Small intestine (tissue), 16 donors: ENCODE measurements at places on chromosomes 3 and 15.
A peak's percentile ranks its signal among the peaks of the same experiment; 100 is the strongest.

DNA sequence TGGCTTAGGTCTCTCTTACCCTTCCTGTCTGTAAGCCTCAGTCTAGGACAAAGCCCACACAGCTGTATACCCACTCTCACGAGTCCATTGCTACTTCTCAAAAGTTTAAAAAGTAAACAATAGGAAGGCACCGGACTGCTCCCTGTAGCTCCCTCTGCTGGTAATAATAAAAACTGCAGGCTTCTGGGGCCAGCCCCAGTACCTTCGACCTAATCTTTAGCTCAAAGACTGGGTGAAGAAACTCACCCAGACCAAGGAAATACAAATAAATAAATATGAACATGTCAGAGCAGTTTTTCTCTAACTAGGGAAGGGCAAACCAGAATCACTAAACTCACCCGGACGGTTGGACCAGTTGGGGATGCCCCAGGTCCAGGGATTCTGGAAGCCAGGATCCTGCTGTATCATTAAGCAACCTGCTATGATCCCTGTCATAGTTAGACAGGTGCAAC is 5.0 kb downstream of the FAM219B start:
- DNase-seq = peak; percentile 77

GRCh38 chr15:47959617-47960413 is 161.0 kb upstream of the SLC24A5 start:
- peak; percentile 72 for DNase-seq

GRCh38 chr3:169694117-169694516 is 30.6 kb upstream of the MECOM start:
- no peak for DNase-seq

DNA sequence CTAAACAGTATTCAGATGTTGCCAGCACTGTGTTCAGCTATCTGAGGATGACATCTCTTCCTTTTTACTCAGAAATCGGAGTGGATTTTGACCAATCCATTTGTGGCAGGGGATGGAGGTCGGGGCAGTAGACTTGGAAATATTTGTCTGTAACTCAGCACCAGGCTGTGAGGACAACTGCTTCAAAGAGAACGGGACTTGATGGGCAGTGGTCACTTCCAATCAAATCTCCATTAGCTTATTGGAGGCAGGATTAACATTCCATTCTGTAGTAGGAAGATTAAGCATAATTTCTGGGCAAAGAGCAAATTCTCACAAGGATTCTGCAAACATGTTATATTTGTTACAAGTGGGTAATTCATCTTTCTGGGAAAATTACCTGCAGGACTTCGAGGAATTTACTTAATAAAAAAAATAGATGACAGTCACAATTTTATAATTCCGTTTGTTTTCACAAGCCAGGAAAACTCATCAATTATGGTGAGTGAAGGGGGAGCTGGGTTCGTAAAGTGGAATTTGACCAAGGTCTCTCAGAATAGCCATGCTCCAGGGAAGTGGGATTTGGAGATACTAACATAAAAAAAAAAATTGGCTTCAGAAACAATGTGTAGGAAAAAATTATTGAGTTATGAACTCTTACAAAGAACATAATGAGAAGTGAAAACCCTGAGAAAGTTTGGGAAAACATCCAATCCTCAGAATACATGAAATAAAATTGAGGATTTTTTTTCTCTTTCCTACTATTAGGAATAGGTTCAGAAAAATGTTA is 18.1 kb downstream of the CRABP1 start:
- no peak for DNase-seq

DNA sequence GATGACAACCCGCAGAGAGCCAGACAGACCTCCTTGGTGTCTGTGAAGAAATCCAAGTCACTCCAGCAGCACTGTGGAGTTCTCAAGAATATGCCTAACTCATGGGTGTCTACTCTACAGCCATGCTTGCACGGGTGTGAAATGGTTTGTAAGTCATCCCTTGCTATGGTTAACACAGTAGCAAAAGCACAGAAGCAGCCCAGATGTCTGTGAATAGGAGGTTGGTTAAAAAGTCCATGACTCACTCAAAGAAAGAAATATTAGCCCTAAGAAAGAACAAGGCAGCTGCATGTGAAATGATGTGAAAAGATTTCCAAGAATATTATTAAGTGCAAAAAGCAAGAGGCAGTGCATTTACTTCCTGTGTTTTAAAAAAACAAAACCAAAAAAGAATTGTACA is 12.1 kb upstream of the LIMD1 start:
- no peak for DNase-seq

DNA sequence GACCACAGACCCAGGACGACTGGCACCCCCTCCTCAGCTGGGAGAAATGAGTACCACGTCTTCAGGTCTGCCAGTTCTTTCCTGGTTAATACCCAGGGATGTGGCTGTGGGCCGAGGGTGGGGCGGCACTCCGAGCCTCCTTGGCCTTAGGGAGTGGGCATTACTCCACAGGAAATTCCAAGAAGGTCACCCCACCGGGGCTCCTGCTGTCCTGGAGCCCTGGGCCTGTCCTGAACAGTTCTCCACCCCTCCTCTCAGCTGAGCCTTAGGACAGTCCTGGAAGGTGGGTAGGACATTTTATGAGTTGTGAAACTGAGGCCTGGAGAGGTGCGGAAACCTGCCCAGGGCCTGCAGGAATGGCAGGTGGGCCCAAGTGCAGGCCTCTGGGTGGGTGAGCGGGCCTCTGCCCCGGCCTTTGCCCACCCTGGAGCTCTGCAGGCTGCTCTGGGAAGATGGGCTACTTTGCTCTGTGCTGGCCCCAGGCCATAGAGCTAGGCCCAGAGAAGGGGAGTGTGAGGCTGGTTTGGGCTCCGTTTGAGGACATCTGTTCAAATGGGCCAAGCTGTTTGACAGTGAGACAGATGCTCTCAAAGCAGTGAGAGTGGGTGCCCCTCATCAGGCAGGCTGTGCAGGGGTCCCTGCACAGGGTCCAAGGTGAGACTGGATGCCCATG is 103.1 kb downstream of the TMEM266 start:
- no peak for DNase-seq

DNA sequence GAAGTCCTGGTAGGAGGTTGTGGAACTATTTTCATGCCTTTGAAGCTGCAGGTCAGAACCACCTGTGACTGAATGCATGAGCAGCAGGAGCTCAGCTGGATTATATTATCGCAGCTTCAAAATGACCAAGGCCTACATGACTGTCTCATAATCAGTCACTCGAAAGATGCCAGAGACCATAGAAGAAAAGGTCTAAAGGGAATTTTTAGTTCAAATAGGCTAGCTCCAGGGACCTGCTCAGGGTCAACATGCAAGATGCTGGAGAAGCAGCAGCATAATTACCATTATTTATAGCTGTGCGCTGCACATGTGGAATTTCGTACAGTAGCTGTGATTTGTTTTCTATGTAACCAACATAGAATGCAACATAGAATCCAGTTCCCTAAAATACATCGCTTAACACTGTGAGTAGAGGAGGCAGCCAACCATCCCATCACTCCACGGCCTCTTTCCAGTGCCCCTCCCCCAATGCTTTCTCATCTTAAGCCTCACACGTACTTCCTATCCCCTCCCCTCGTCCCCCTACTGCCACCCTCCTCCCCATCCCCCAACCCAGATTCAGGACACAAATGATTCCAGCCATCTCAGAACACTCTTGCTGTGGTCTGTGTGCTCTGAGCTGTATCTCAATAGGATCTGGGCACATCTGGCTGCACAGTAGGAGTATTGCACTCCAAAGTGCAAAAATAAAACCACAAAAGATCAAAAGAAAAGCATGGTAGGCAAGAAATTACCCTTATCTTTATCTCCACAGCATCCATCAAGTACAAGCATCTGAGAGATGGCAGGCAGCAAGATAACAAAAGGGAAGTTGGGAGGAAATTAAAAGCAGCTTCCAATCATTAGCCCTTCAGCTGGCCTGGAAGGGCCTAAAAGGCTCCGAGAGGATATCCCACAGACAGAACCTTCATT is 352.8 kb upstream of the SEMA6D start:
- no peak for DNase-seq

GRCh38 chr3:155738580-155739076 is 6.2 kb downstream of the PLCH1 start:
- no peak for DNase-seq

DNA sequence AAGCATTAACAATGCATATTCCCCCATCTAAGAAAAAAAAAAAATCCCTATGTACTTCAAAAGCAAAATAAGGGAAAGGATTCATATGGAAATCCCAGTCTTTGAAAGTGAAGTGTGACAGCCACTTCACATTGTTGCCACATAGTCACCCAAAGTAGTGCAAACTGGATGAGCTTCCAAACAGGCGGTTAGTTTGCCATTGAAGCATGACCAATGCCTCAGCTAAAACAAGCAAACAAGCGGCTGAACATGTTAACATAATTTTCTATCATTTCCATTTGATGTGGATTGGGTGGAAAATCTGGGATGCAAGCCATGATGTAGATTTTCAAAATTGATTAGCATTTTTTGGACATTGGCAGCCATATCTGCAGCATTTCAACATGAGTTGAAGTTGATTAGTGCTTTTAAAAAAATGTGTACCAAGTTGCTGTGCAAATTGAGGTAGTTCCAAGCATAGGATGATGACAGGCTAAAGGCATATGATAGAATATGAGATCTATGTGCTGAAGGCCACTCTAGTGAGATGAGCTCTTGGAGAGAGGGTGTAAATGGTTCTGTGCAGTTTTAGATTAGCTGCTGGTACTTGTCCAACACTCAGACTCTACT is 405.2 kb downstream of the NR2F2 start:
- DNase-seq = no peak

DNA sequence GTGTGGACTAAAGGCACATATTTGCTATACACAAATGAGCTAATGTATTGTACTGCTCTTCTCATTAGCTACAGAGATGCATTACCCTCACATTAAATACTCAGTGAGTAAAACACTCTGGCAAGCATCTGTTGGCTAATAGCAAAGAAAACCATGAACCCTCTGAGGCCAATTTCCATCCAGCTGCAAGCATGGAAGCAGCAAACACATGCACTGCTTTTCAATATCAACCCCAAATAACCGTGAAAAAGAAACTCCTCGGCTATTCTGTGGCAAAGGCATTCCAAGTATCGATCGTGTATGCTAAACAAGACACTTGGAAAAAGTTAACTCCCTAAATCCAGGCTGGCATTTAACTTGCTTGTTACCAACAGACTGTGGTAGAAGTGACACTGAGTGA is 67.0 kb downstream of the PEAK1 start:
- DNase-seq = no peak

DNA sequence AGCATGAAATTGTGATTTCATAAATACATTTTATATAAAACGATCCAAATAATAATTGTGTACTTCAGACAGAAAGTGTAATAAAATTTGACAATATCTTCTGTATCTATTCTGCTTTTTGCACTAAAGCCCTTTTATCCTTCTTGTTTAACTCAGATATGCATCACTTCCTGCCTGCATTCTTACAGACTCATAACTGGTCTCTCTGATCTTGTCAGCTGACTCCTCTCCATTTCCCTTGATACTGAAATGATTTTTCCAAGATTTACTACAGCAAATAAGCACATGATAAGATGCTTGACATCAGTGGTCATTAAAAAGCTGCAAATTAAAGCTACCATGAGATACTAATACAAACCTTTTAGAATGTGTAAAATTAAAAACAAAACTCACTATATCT is 25.3 kb upstream of the SI start:
- DNase-seq = no peak

- DNase-seq = no peak
Observed at GRCh38 chr15:81567924-81568323, 193.9 kb upstream of the TMC3 start.

GRCh38 chr3:94647131-94647530 is 584.3 kb downstream of the NSUN3 start:
- DNase-seq = no peak

DNA sequence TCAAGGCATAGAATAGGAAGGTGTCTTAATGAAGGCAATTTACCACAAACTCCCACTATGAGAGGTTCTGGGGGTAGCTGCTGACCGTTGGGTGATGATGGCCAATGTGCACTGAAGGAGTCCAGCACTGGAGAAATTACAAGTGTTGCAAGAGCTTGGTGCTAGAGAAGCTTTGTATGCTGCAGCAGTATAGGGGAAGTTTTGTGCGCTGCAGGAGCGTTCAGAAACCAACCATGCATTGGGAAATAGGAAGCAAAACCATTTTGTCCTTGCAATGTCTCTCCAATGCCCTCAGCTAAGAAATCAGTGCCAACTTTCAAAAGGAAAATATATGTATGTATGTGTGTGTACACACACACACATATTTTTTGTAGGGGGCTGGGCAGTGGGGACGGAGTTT is 441.6 kb upstream of the NAALADL2 start:
- no peak for DNase-seq

DNA sequence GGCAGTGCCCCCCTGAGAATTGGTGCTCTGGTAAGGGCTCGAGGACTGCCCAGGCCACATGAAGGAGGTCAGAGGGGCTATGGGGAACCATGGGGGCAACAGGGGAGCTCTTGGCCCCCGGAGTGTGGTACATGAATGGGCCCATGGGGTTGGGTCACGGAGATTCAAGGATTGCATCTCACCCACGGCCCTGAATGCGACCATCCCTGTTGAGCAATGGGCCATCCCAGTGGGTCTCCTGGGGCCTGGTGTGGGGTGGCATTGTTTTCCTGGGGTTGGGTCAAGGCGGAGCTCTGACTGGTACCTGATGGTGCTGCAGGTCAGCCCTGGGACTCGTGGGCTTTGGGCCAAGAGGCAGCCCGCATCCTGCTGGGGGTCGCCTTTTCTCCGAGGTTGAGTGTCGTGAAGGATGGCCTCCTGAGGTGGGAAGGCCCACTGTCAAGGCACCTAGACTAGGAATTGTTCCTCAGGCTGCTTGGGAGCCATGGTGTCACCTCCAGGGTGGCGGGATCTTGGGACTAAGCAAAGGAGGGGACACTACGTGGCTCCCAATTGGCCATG is 198.3 kb downstream of the UBE3A start:
- no peak for DNase-seq

- DNase-seq = no peak
Observed at GRCh38 chr15:39784125-39784524, 1.5 kb upstream of the FSIP1 start.

GRCh38 chr3:169613053-169613803 is 50.3 kb downstream of the MECOM start:
- DNase-seq = peak; percentile 18

- no peak for DNase-seq
Observed at GRCh38 chr15:52385670-52386069, 90.1 kb upstream of the MYO5C start.

DNA sequence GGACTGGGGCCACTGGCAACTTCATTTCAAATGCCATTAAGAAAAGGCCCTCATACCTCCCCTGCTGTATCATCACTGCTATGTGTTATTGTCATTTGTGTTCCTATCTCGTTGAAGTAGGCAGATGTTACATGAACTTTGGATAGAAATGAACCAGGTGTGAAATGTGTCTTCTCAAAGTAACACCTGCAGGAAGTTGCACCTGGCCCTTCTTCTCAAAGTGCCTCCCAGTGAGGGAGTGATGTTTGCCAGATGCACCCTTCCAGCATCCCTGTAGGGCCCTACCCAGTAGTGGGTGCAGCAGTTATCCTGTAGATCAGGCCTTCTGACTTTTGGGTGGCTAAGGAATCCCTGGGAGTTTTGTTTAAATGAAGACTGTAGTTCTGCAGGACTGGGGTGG is 197.7 kb upstream of the CTNNB1 start:
- DNase-seq = peak; percentile 16

DNA sequence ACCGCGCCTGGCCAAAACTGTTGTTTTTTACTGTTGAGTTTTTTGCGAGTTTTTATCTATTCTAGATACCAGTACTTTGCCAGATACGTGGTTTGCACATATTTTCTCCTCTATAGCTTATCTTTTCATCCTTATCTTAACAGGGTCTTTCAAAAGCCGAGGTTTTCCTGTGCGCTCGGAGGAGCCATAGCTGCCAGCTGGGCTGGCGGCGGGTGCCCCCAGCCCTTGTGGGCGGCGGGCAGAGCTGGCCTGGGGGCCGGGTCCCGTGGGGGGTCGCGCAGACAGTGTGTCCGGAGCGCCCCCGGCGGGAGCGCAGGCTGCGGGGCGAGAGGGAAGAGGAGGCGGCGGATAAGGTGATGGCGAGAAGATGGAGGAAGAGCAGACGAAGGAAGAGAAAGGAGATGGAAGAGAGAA is 11.1 kb upstream of the EIF4A2 start:
- DNase-seq = no peak
